Neural crest cell (in vitro differentiated cells): ENCODE measurements at places on chromosomes 12 and 14.

GRCh38 chr12:63862187-63862968 is 17.9 kb downstream of the SRGAP1 start:
- H3K36me3 ChIP-seq = no peaks in the 10 kb centered on the region
- no peaks in the 10 kb centered on the region for H3K27me3 ChIP-seq
- DNase-seq = no peak
- H3K4me1 ChIP-seq = peaks cover 10% of the 10 kb centered on the region

GRCh38 chr12:122161682-122162081 is 12.3 kb downstream of the IL31 start:
- no peak overlapping the region for H3K27ac ChIP-seq
- no peak for DNase-seq
- H3K36me3 ChIP-seq = no peaks in the 10 kb centered on the region

DNA sequence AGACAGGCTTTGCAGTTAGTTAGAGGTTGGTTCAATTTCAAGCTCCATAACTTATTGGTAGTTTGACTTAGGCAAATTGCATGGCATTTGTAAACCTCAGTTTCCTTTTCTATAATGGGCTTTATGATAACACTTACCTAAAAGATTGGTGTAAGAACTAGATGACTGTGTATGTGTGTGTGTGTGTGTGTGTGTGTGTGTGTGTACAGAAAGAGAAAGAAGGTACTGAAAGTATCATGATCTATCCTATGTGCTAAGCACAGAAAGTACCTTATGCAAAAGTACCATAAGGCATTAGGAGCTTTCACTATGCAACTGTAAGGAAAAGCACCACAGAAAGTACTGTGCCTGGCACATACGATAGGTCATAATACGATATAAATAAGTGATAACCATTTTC is 304.3 kb upstream of the KITLG start:
- no peaks in the 10 kb centered on the region for H3K4me1 ChIP-seq
- no peaks in the 10 kb centered on the region for H3K36me3 ChIP-seq
- no peaks in the 10 kb centered on the region for H3K27me3 ChIP-seq
- H3K4me3 ChIP-seq = no peak overlapping the region
- no peak overlapping the region for H3K27ac ChIP-seq

DNA sequence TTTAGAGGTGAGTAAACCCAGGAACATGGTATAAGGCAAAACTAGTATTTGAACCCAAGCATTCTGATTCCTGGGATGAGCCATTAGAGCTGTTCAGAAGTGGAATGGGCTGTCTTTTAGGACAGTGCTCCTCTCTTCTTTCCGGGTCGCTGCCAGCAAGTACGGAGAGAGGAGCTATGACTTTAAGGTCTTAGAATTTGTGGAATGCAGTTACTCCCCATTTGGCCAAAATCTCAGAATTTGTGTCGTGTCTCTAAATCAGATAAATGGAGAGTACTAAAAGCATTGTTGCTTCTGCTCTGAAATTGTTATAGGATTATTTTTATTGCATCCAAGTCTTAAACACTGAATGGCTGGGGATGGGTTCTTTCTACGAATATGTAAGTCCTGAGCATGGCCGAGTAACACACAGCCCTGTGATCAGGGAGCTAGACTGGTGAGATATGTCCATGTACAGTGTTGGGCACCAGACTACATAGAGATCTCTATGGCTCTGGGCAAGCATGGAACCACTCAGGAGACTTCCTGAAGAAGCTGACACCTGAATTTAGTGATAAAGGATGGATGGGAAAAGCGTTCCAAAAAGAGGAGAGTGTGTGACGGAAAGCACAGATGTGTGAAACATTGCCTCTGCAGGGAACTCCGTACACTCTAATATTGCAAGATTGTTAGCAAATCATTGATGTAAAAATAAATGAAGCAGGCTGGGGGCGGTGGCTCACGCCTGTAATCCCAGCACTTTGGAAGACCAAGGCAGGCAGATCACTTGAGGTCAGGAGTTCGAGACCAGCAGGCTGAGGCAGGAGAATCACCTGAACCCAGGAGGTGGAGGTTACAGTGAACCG is 184.7 kb downstream of the SRGAP1 start:
- H3K4me1 ChIP-seq = peaks cover 36% of the 10 kb centered on the region
- H3K4me3 ChIP-seq = no peak overlapping the region
- no peak for DNase-seq
- H3K27ac ChIP-seq = no peak overlapping the region
- peaks cover 3% of the 10 kb centered on the region for H3K36me3 ChIP-seq

DNA sequence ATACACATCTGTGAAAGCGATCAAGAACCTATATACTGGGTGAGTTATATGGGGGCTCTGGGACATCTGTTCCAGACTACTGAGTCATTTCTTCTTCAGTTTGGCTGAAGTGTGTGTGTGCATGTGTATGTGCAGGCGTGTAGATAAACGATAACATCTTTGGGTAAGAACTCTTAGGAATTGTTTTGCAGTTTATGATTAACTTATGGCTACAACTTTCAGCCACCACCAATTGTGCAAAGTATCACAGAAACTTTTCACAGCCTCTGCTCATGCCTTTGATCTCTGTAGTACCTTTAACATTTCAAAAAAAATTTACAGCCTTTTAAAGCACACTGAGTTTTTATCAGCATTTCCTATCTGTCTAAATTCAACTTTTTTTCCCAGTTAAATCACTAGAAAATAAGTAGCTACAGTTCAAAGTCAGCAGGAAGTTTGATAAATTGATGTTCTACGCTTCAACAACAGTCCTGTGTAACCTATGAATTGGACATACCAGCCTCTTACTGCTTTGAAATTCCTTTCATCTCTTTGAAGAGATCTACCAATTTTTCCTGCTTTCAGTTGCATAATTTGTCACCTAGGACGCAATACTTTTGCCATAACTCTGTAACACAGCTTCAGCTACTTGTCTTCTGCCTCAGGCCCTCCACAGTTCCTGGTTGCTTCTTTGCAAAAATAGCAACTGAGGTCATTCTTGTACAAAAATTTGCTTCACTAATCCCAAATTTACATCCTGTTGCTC is 43.0 kb downstream of the PPM1H start:
- no peaks in the 10 kb centered on the region for H3K4me1 ChIP-seq
- DNase-seq = no peak
- H3K4me3 ChIP-seq = no peak overlapping the region
- H3K36me3 ChIP-seq = peaks cover 2% of the 10 kb centered on the region

GRCh38 chr12:82682851-82683261 is 3.9 kb upstream of the TMTC2 start:
- no peaks in the 10 kb centered on the region for H3K36me3 ChIP-seq
- H3K4me1 ChIP-seq = peaks cover 8% of the 10 kb centered on the region
- H3K4me3 ChIP-seq = peak overlapping the region; percentile 33
- no peak for DNase-seq
- H3K27ac ChIP-seq = no peak overlapping the region
- peaks cover 20% of the 10 kb centered on the region for H3K27me3 ChIP-seq

DNA sequence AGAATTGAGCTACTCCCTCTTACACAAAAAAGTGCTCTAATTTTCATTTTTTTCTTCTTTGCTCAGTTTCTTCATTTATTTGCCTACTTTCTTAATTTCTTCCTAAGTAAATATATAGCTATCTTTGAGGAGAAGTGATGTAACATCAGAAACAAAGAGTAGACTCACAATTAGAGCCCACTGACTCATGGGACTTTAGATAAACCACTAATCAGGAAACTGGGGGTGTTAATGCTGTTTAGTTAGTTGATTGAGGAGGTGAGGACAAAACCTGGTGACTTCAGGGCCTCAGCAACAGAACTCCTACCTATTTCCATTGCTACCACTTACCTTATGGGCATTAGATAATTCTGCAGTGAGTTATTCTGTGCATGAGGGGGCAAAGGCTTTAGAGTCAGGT is 151.7 kb downstream of the MON2 start:
- H3K4me3 ChIP-seq = no peak overlapping the region
- peaks cover 7% of the 10 kb centered on the region for H3K36me3 ChIP-seq
- no peak for DNase-seq

GRCh38 chr12:8455727-8456360 is at the start of gene CLEC6A:
Gene CLEC6A, plus strand, starts transcription at chr12:8455962. Its CDS starts 150 bp downstream, at chr12:8456112.
- H3K36me3 ChIP-seq = no peaks in the 10 kb centered on the region
- no peaks in the 10 kb centered on the region for H3K4me1 ChIP-seq
- no peak within 1 kb of the TSS for H3K4me3 ChIP-seq
- no peak within 1 kb of the TSS for H3K27ac ChIP-seq
- H3K27me3 ChIP-seq = peaks cover 9% of the 10 kb centered on the region

- H3K4me1 ChIP-seq = no peaks in the 10 kb centered on the region
- no peaks in the 10 kb centered on the region for H3K36me3 ChIP-seq
- peak overlapping the region; percentile 74 for H3K27ac ChIP-seq
- no peaks in the 10 kb centered on the region for H3K27me3 ChIP-seq
- DNase-seq = no peak
Measured at GRCh38 chr14:67735336-67736147, 33.9 kb downstream of the RDH12 start.

GRCh38 chr12:114186241-114187002 is 219.5 kb downstream of the TBX5 start:
- peak; percentile 1 for DNase-seq
- H3K4me1 ChIP-seq = peaks cover 10% of the 10 kb centered on the region
- H3K4me3 ChIP-seq = no peak overlapping the region
- peaks cover 53% of the 10 kb centered on the region for H3K27me3 ChIP-seq
- H3K36me3 ChIP-seq = no peaks in the 10 kb centered on the region

DNA sequence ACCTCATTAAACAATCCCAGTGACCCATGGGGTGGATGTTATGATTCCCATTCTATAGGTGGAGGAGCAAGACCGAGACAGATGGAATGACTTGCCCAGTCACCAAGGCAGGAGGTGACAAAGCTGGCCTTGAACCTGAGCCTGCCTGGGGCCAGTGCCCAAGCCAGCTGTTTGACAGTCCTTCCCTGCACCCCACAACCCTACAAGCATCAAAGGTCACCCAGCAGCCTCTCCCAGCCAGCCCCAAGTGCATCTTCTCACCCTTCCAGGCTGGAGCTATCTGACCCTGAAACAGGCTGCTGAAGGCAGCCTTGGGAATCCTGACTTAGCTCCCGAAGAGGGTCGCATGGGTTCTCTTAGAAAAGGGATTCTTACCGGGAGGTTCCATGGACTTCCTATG is 20.3 kb downstream of the MMAB start:
- no peaks in the 10 kb centered on the region for H3K36me3 ChIP-seq
- H3K27me3 ChIP-seq = peaks cover 17% of the 10 kb centered on the region
- H3K27ac ChIP-seq = no peak overlapping the region
- H3K4me1 ChIP-seq = peaks cover 7% of the 10 kb centered on the region
- no peak overlapping the region for H3K4me3 ChIP-seq

GRCh38 chr14:54050759-54051158 is 94.1 kb upstream of the BMP4 start:
- H3K27me3 ChIP-seq = no peaks in the 10 kb centered on the region
- DNase-seq = no peak
- H3K4me1 ChIP-seq = no peaks in the 10 kb centered on the region
- no peaks in the 10 kb centered on the region for H3K36me3 ChIP-seq
- H3K27ac ChIP-seq = no peak overlapping the region

GRCh38 chr12:45235087-45236025 is 19.5 kb downstream of the ANO6 start:
- no peaks in the 10 kb centered on the region for H3K27me3 ChIP-seq
- no peak for DNase-seq

GRCh38 chr12:64824500-64825142 is at the start of gene TBC1D30:
Gene TBC1D30, plus strand, starts transcription at chr12:64824647. Its CDS starts 233 bp downstream, at chr12:64824880.
- peak; percentile 22 for DNase-seq
- peaks cover 4% of the 10 kb centered on the region for H3K36me3 ChIP-seq
- H3K4me3 ChIP-seq = peak within 1 kb of the TSS; percentile 76
- H3K27me3 ChIP-seq = peaks cover 77% of the 10 kb centered on the region
- peaks cover 27% of the 10 kb centered on the region for H3K4me1 ChIP-seq

- peak overlapping the region; percentile 39 for H3K4me3 ChIP-seq
- no peak overlapping the region for H3K27ac ChIP-seq
- DNase-seq = peak; percentile 66
- H3K36me3 ChIP-seq = no peaks in the 10 kb centered on the region
- H3K27me3 ChIP-seq = peaks cover 100% of the 10 kb centered on the region
Measured at GRCh38 chr14:36655963-36656686, 5.5 kb upstream of the PAX9 start.

GRCh38 chr12:128829861-128830504 is 6.2 kb upstream of the SLC15A4 start:
- H3K4me1 ChIP-seq = peaks cover 8% of the 10 kb centered on the region
- DNase-seq = no peak
- H3K4me3 ChIP-seq = peak overlapping the region; percentile 35
- no peaks in the 10 kb centered on the region for H3K27me3 ChIP-seq
- H3K36me3 ChIP-seq = no peaks in the 10 kb centered on the region

GRCh38 chr14:69501423-69501838 is 16.9 kb downstream of the PLEKHD1 start:
- H3K4me3 ChIP-seq = no peak overlapping the region
- H3K27ac ChIP-seq = no peak overlapping the region
- no peaks in the 10 kb centered on the region for H3K4me1 ChIP-seq
- H3K36me3 ChIP-seq = no peaks in the 10 kb centered on the region
- peaks cover 5% of the 10 kb centered on the region for H3K27me3 ChIP-seq
